ENCODE measurements at places on chromosomes 6 and 20. TPM values are rescaled to one million over a fixed set of nuclear protein-coding genes. Genes with fewer than 3 reads are reported as not detected.

KIF6 gene
- total RNA-seq = not detected

DNA sequence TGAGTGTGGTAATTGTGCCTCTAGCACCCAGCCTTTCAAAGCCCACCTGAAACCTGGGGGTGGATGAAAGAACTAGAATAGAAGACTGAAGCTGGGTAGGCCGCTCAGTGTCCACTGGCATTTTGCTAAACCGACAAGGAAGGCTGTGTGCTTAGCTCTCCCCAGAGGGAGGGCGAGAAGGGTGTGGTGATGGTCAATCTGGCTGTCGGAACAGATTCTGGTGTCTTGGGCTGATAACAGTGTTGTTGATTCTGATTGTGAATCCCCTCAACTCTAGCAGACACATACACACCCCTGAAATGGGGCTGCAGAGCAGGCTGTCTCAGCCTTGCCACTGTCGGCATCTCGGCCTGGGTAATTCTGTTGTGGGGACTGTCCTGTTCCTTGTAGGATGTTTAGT lies 4.1 kb upstream of the BPHL start:
- DNase-seq = no peak

DNA sequence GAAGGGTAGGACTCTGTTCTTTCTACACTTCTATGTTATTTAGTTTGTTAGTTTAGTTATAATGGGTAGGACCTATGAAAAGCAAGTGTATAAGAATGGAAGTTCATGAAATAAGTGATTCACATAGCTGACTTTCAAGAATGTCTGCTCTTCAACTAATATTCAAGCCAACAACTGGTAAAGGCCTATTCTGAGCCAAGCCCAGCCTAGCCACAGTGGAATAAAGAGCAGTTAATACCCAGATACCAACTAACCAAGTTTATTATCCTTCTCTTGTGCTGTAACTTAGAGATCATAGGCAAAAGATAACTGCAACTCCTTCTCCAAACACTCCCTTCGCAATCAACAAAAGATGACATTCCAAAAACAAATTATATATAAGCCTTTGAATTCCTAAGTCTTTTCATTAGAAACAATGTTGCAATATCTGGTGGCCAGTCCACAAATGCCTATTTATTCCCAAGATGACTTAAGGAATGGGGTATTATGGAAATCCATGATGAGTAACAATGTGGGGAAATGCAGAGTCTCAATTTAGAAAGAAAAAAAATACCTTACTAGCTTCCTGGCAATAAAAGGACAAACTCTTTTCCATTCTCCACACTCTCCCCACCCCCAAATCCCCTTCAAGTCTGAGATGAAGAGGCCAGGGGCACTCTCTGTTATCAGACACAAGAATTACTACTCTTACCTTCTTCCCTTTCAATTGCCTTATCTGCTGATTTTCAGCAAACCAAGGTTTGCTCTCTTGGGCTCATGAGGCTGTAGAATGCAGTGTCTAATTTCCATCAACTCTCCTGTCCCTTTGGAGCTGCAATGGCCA lies 27.4 kb downstream of the BTBD9 start:
- DNase-seq = no peak

DNA sequence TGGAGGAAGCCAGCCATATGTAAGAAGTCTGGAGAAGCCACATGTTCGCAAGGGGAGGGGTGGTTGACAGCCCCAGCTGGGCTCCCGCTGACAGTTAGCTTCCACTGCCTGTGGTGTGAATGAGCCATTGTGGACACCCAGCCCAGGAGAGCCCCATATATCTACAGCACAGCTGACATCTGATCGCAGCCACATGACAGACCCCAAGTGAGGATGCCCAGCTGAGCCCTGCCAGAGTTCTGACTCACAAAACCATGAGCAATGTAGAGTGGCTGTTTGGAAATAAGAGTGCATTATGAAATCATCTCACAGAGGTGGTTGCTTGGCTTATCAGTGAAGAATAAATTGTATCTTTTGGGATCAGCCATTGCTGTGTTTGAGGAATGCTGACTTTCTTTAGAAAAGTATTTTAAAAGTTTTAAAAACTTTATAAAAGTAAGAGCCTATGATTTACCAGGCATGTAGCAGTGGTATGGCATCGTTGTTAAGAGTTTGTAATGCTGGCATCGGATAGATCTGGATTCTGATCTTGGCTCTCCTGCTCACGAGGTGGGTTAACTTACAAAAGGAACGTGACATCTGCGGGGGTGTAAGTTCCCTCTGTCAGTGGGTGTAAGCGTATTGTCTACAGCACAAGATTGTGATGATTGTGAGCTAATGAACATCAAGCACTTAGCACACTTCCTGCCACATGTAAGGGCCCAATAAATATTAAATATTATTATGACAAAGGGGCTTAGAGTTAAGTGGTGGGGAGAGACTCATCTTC lies 24.1 kb downstream of the CFAP61 start:
- DNase-seq = peak; percentile 48

- no peak for DNase-seq
These were observed 22.3 kb downstream of the FAM50B start for GRCh38 chr6:3871515-3871914.

DNA sequence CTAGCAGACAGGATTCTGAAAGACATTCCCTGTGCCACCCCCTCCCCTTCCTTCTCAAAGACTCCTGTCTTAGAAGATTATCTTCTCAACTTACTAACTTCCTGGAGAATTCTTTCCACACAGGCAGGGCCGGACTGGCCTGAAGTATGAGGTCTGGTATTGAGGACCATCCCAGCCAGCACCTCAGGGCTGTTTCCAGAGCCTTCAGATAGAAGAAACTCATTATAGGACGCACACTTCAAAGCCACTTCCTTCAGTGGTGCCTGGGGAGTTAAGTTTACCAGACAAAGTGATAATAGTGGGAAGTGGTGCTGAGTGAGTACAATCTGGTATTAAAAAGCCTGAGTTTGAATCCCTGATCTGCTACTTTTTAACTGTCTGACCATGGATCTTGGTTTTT lies 15.6 kb downstream of the KCNS1 start:
- no peak for DNase-seq

GRCh38 chr6:104597541-104598050 lies 262.1 kb downstream of the HACE1 start:
- no peak for DNase-seq

Measured in MG63 (cell line).